ENCODE measurements at places on chromosomes 11 and 22.

DNA sequence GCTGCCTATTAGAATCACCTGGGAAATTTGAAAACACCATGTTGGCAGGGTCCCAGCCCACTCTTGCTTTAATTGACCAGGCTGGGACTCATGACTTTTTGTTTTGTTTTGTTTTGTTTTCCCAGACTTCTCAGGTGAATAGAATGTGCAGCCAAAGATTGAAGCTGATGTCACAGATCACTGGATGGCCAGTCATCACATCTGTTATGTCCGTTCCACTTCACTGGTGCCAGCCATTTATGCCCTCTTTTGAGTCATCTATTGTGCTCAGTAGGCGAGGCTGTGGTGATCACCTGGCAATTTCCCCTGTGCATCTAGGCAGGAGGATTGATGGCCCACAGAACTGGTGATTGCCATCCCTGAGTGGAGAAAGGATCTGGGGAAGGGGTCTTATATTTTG, 297.3 kb downstream of the INSC start:
- peak; percentile 91 for DNase-seq

GRCh38 chr11:114259124-114259526, 37.1 kb upstream of the NNMT start:
- no peak for DNase-seq

GRCh38 chr11:63998558-63999348, 12.5 kb downstream of the OTUB1 start:
- peak; percentile 78 for DNase-seq

GRCh38 chr11:601573-602245, 14.0 kb downstream of the IRF7 start:
- DNase-seq: no peak

GRCh38 chr11:75429902-75430713, 2.9 kb downstream of the KLHL35 start:
- peak; percentile 42 for DNase-seq
